Activated CD4-positive, alpha-beta T cell treated with anti-CD3 and anti-CD28 coated beads for 24 hours (primary cell): ENCODE measurements at places on chromosomes 2 and 18.
A peak's percentile ranks its signal among the peaks of the same experiment; 100 is the strongest.

GRCh38 chr2:163527381-163527780 is 208.4 kb downstream of the FIGN start:
- no peak for DNase-seq

GRCh38 chr18:10851824-10852319 is 297.5 kb downstream of the PIEZO2 start:
- no peak for DNase-seq

- no peak for DNase-seq
These were observed 204.4 kb downstream of the MCFD2 start for GRCh38 chr2:46711156-46711555.

- no peak for DNase-seq
These were observed 98.6 kb upstream of the NFU1 start for GRCh38 chr2:69535817-69536241.

GRCh38 chr18:24427484-24427883 is 1.0 kb downstream of the IMPACT start:
- no peak for DNase-seq

GRCh38 chr2:139911160-139911559 is 1131.0 kb upstream of the NXPH2 start:
- no peak for DNase-seq

DNA sequence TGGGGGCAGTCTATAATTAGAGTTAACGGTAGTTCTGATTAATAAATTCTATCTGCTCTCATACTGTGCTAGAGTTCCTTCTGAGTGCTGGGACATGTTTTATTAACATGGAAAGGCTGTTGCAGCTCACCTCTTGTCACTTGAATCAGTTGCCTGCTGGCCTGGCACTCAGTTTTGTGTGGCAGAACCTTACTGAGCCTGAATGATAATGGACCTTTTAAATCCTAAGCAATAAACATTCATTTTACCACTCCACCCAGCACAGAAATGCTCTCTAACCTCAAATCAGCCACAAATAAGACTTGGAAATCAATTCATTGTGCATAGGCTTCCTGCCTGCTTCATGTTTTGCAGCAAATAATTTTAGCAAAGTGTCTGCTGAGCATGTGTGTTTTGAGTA is 115.0 kb upstream of the RBMS1 start:
- no peak for DNase-seq

GRCh38 chr18:8468921-8469335 is 140.3 kb upstream of the RAB12 start:
- no peak for DNase-seq

DNA sequence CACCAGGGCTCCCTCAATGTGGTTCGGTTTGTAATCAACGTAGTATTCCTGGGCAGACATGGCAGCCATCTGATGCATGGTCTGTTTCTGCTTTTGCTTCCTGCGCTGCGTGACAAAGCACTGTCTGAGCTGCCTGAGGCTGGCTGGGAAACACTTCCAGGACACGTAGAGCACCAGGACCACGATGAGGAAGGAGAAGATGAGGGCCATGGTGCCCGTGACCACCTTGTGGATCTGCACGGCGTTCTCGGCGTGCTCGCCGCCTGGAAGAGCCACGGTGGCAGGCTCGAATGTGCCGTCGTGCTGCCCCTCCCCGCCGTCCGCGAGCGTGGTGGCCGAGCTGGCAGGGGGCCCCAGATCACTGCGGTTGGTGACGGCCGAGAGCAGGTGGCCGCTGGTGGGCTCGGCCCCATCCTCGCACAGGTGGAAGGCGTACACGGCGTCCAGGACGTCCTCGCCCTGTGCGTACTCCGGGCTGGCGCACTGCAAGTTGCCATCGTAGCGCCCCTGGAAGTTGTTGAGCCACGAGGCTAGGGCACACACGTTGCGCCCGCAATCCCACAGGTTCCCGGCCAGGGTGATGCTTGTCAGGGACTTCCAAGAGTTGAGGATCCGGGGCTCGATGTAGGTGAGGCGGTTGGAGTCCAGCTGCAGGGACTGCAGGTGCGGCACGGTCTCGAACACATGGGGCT is 2.1 kb downstream of the LRRTM1 start:
- no peak for DNase-seq

DNA sequence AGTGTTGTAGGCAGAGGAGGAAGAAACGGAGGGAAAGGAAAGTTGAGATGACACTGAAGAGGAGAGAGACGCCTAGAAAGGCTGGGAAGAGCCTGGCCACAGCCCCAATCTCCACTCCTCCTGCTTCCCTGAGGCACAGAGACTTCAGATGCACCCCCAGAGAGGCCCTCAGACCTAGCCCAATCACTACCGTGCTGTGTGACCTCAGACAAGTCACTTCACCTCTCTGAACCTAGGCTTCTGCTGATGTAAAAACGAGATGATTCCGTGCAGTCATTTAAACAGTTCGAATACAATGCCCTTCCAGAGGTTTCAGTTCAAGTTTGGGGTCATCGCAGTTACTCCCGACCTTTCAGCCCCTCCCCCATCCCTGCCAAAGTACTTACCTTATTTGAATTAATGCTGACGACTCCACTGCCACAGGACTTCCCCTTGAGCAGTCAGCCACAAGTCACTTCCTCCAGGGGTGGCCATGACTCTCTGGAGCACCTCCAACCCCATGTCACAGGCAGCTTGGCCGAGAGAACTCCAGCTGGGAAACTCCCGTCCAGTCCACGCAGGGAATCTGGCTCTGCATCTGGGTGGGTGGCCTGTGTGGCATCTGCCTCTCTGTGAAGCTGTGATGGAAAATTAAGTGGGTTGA is 105.2 kb upstream of the ID2 start:
- DNase-seq = peak; percentile 29

DNA sequence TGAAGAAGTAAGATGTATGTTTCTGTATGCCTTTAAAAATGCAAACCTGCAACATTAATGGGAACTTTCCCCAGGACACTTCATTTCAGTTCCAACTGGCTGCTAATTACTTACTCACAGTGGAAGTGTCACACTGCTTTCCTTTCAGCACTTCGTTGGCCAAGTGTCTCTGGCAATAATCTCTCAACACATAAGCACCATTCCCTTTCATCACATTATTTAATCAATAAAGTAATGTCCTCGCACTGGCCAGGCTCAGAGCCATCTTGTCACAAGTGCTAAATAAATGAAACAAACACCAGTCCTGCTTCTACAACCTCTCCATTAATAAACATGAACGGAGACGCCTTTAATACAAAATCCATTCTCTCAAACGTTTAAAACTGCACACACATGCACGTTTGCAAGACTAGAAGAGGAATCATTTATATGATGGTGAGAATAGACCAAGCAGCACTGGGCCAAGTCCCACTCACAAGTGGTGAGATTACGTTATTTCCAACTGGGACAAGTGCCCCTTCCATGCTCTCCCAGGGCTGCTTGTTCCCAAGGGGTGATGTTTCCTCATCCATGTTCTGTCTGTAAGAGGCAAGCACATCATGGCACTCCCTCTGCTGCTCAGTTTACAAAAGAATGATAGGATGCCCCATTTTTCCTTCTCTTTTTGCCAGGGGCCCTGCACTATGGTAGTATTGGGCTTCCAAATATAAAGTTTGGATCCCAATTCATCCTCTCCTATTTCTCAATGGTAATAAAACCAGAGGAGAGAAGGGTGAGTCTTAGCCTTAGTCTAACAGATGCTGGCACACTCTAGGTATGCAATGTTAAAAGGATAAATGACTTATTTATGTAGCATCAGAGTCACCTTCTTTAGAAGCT is 56.8 kb upstream of the ETAA1 start:
- DNase-seq = no peak

- DNase-seq = no peak
These were observed 32.6 kb downstream of the MARCHF4 start for GRCh38 chr2:216339456-216340279.
